ENCODE measurements at places on chromosomes 4 and X. TPM values are rescaled to one million over a fixed set of nuclear protein-coding genes. Genes with fewer than 3 reads are reported as not detected.

Gene F8A3
- total RNA-seq: 5.9 TPM

Gene CXCL6
- 0.67 TPM for total RNA-seq

Gene PHOX2B
- total RNA-seq: not detected

Gene AMBN
- not detected for total RNA-seq

Gene UGT2A1
- total RNA-seq: not detected

Gene HTRA3
- 6.3 TPM for total RNA-seq

Gene DCUN1D4
- 7.0 TPM for total RNA-seq

Gene ADAMTS3
- 0.94 TPM for total RNA-seq

Gene HERC6
- total RNA-seq: 23.6 TPM

Gene MAGEA8
- not detected for total RNA-seq
